ENCODE measurements at places on chromosomes 7 and 10.

DNA sequence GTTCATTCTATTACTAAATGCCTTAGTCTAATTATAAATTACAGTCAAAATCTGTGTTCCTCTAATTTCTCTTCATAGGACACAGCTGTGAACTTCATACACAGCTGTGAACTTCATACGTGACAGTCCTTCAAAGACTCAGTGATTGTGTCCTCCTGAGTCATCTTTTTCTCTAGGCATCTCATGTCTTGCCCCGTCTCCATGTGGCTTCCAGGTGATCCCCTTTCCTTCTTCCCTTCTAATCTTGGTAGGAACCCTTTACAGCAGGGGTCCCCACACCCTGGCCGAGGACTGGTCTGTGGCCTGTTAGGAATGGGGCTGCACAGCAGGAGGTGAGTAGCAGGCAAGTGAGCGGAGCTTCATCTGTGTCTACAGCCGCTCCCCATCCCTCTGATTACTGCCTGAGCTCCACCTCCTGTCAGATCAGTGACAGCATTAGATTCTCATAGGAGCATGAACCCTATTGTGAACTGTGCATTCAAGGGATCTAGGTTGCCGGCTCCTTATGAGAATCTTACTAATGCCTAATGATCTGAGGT, 14.0 kb upstream of the EIF5AL1 start:
- no peak for DNase-seq

GRCh38 chr7:124399941-124400340, 365.7 kb downstream of the GPR37 start:
- no peak for DNase-seq

DNA sequence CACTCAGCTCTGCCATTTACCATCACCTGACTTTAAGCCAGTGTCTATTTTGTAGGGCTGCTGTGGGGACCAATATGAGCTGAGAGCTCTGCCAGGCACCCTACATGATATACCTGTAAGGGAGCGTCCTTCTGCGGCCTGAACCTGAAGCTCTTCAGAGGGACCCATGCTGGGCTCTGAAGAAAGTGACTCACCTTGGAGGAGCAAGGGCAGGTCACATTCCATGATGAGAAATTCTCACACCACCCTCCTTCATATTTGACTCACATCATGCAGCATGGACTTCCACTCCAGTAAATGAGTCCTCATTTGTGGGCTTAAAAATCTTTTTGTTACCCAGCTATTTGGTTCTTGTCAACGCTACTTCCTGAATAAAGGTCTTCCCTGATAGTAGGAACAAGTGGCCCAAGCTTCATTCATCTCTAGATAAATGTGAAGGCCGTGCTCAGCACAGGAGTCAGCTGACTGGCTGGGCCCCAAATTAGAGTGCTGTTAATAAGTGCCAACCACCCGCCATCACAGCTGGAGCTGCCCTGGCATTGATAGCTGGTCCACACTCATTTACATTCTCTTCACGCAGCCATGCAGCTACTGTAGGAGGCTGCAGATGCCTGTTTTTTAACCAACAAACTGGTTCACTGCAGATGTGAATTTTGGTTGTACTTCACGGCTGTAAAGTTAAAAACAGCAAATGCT, 78.4 kb downstream of the RNF216 start:
- no peak for DNase-seq

GRCh38 chr7:41255716-41256115, 447.2 kb downstream of the INHBA start:
- no peak for DNase-seq

DNA sequence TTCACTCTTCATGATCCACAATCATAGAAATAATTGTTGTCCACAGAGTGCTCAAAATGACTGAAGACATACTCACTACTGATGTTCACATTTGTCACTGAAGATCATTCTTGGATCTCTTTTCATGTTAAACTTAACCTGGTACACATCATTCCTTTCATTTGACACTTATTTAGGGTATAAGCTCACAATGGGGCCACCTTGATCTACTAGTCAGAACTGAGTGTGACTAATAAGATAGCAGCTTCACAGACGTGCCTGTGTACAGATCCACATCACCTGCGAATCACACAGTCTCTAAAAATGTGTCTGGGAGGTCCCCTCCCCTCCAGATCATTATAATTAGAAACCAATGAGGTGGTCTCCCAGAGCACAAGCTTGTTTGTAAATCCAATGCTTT, 21.8 kb downstream of the GAD2 start:
- DNase-seq, result no peak

DNA sequence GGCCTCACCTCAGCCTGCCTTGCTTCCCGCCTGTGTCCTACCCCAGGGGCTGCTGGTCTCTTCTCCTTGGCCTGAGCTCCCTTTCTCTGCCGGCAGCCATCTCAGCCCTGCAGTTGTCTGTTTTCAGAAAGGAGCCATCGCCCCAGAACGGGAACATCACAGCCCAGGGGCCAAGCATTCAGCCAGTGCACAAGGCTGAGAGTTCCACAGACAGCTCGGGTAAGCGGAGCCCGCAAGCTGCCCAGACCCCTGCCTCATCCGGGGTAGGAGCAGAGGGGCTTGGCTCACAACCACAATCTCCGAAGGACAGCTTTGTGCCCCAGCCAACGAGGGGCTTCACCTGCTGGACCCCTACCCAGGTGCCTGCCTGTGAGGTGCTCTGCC, 5.3 kb upstream of the DEPP1 start:
- DNase-seq, result no peak

DNA sequence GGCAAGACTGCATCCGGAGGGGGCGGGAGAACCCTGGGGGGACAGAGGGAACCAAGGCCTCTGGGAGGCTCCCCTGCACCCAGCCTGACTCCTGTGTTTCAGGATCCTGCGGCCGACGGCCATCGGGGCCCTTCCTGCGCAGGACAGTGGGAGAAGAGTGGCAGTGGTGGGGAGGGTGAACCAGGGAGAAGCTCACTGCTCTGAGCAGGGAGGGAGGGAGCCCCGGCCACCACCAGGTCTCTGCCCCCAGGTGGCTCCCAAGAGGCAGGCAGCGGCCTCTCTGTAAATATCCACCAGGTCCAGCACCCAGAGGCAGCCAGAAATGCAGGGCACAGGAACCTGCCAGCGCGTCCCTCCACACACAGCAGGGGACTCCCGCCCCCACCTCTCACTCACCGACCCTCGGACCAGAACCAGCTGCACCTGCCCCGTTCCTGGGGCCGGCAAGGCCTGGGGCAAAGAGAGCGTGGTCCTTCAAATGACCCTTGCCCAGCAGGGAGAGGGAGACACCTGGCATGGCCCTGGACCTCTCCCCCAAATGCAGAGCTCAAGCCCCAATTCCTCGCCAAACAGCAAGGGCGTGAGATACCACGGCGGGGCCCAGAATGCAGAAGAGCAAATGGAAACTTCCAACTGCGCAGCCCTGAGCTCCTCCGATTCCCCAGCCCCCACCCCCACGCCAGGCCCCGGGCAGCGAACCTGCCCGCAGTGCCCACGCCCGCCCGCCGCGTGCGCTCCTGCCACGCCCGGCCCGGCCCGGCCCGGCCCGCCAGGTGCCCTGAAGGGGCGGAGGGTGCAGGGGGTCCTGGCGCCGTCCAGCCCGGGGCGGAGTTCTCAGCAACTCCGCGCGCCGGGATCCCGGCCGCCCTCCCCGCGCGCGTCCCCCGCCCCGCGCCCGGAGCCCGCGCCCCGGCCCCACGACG, 805 bp downstream of the RASGEF1A start:
- DNase-seq, result no peak

DNA sequence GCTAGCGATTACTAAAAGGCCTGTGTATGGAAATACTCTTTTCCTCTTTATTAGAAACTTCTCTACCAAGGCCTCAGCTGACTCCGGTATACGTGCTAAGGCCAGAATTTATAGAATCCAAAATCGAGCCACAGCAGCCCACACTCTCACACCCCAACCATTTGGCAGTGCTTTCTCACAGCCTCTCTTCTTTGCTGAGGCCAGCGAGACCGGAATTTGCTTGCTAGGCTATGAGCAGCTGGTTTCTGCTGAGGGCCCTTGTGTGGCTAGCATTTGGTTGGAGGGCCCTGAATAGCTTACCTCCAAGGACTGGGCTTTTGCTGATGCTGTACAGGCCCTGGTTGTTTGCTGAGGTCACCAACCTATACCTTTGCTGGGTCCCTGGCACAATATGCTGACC, 46.1 kb downstream of the ITGB8 start:
- DNase-seq, result no peak

DNA sequence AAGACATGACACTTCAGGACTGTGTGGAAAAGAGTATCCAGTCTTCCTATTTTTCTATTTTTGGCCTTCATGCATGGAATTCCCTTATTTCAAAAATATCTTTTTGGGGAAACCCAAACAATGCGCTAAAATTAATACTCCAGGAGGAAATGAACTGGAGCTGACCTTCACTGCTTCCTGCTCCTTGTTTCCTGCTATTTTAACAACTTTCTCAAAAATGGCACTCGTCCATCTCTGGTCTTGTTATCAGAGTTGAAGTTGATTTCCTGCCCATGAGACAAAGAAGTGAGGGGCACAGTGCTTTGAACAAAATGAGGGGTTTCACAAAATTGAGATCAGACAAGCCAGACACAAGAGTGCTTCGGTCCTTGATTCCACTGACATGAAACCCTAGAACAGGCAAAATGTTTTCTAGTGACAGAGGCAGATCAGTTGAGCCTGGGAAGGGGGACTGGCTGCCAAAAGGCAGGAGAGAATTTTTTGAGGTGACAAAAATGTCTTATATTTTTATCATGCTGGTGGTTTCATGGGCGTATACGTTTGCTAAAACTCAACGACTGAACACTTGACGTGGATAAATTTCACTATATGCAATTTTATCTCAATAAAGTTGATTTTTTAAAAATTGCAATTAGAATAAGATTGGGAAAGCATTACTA, 193.2 kb downstream of the CREB5 start:
- no peak for DNase-seq

- DNase-seq, result no peak
These were observed 359.1 kb downstream of the ANKRD7 start for GRCh38 chr7:118583641-118584040.

GRCh38 chr7:5997210-5997808, 11.5 kb downstream of the PMS2 start:
- no peak for DNase-seq

DNA sequence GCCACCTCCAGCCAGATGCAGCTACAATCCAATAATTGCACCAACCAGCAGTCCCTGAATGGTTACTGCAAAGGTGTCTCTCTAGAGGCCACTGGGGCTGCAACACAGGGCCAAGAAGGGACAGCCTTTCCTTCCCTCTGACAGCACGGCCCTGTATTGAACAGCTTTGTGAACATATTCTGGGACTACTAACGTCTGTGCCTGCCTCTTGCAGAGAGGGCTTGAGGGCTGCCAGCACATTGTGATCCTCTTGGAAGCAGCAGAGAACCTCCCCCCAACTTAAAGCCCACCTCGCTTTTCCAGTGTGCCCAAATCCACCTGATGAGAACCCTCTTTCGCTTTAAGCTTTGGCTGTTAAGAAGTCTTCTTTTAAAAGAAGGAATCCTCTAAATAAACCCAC, 415.9 kb downstream of the RPS24 start:
- DNase-seq, result no peak

- no peak for DNase-seq
These were observed 197.0 kb downstream of the TNS3 start for GRCh38 chr7:47384755-47385535.

DNA sequence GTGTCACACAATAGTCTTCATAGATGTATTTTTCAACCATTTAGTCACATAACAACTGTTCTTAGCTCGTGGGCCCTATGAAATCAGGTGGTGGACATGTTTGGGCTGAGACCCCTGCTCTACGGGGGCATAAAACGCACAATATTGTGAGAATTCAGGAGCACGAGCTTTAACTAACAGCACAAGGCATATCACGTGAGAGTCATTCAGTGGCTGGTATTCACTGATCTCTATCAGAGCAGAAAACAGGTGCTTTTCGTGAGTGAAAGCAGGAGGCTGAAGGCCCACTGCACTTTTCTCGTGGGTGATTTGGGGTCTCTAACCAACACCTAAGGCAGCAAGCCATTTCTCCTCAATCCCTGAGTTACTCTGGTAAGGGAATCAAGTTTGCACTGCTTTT, 42.8 kb upstream of the GRB10 start:
- DNase-seq, result no peak

- DNase-seq, result no peak
These were observed 109.6 kb downstream of the SFMBT2 start for GRCh38 chr10:7301006-7301778.

GRCh38 chr7:54299426-54299825, 242.7 kb upstream of the VSTM2A start:
- no peak for DNase-seq

- no peak for DNase-seq
These were observed 630.0 kb downstream of the NRG3 start for GRCh38 chr10:82505009-82505408.

DNA sequence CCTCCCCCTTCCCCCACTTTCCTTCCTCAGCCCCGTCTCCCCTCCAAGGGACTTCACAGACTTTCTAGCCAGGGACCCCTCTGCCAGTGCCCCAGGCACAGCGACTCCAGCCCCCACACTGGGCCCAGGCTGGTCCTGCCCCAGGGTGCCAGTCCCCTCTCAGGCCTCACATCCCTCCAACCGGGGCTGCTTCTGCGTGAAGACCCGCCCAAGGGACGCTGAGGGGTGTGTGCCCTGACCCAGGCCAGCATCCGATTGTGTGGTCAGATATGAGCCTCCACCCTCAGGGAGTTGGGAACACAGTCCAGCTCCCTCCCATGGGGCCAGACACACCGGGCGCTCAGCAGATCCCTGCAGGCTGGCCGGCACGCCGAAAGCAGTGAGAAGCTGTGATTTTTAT, 97.0 kb downstream of the MICALL2 start:
- no peak for DNase-seq

GRCh38 chr10:133009218-133009950, 67.0 kb upstream of the CFAP46 start:
- DNase-seq, result no peak

- no peak for DNase-seq
These were observed 179.6 kb downstream of the CELF2 start for GRCh38 chr10:11197266-11197712.

- DNase-seq, result no peak
These were observed 195.3 kb downstream of the BMPER start for GRCh38 chr7:34100661-34101060.

DNA sequence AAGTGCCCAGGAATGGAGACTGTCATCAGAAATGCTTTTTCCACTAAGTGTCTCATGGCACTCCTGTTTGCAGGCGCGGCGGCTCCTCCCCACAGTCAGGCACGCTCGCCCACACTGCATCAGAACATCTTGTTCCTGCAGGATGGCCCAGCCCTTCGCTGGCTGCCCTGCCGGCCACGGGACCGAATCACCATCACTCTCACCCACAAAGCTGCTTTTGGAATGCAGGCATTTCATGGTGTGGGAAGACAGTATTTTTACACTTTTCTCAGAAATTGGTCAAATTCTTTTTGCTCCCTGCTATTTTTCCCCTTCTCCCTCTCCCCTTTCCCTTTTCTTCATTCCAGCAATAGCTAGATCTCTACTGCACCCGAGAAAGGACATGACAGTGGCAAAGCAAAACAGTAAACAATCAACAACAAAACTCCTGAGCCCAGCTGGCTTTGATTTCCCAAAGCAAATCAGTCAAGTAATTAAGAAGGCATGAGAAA, 176.1 kb upstream of the TNS3 start:
- DNase-seq, result no peak

- DNase-seq, result no peak
These were observed 66.7 kb downstream of the ARL4A start for GRCh38 chr7:12754179-12754578.

GRCh38 chr7:147296986-147297385, 1180.4 kb downstream of the CNTNAP2 start:
- no peak for DNase-seq

GRCh38 chr10:47359101-47359500, 10.9 kb downstream of the RBP3 start:
- DNase-seq, result no peak

- DNase-seq, result no peak
These were observed 36.6 kb downstream of the PLPP4 start for GRCh38 chr10:120493411-120494312.

- DNase-seq, result no peak
These were observed 91.7 kb downstream of the DNAJB6 start for GRCh38 chr7:157428554-157428945.

Measured in activated CD8-positive, alpha-beta memory T cell treated with anti-CD3 and anti-CD28 coated beads for 1 hour (primary cell).